Inflammatory macrophage treated with lipopolysaccharide for 4 hours (primary cell): ENCODE measurements at places on chromosomes 2 and 18.

DNA sequence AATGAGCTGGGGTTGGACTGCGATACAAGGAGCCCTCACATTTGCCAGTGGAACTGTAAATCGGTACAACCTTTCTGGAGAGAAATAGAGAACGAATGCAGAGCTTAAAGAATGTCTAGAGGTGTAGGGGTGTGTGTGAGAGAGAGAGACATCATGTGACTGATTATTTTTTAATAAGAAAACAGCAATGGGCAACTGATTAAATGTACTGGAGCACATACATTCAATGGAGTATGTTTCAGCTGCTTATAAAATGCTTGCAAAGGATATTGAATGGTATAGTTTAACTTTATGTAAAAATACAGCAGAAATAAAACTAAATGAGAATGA, 391 bp upstream of the TMEM17 start:
- no peak for DNase-seq

DNA sequence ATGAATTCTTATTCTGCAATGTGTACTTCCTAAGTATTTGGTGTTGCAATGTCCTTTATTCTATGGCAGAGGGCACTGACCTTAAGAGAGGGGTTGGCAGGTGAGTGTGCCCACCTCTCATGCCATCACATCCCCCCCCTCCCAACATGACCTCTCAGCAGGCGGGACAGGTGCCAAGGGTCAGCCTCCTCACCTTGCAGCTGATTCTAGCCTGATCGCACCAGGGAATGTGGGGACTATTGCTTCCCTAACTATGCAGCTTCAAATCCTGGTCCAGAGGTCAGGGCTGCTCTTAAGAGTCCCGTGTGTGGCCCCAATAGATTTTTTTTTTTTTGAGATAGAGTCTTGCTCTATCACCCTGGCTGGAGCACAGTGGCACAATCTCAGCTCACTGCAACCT, 9.5 kb downstream of the HJURP start:
- no peak for DNase-seq

- DNase-seq = no peak
Measured at GRCh38 chr2:176199902-176200301, 11.4 kb downstream of the HOXD1 start.

DNA sequence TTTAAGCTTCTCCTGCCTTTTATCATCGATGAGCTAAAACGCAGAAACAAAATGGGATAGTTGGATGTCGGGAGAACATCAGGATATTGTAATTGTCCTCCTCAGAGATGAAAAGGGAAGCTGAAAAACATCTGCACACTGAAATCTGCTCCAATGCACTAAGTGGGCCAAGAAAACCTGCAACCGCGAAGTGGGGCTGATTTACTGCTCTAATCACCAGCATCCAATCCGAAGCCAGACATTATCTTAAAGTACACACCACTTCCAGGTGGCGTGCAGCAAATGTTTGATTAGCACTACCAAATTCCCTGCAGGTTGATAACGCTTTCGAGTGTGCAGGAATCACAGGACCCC, 230.3 kb upstream of the SLC14A2 start:
- DNase-seq = no peak

DNA sequence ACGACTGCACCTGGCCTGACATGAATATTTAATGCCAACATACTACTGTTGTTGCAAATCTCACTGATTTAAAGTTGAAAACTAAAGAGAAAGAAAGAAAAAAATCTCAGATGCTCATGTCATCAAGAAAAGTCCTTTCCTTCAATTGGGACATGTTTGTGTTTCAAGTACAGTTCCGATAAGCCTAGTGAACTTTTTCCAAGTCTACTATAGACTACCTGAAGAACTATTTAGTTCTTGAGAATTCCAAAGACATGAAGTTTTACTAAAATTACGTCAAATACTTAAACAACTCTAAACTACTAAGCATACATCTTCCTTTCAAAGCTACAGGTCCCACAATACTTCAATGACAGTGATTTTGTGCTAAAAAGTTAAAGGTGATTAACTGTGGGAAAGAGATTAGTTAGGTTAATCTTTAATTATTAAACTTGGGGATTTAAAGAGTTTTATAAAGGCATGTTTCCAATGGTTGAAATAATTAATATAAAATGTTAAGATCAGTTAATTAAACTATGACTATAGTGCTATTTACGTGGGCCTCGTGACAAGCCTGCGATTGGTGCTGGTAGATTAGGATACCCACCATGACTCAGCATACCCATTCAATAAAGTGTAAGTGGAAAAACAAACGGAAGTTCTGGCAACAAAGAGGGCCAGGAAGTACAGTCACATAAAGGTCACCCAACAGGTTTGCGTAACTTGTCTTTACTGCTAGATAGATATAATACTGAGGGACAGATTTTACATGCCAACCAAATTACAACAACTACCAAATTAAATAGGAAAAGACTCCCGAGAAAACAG, 55.5 kb downstream of the SEPTIN10 start:
- DNase-seq = peak; percentile 66

- no peak for DNase-seq
Measured at GRCh38 chr2:236715491-236715961, 145.9 kb downstream of the ACKR3 start.

DNA sequence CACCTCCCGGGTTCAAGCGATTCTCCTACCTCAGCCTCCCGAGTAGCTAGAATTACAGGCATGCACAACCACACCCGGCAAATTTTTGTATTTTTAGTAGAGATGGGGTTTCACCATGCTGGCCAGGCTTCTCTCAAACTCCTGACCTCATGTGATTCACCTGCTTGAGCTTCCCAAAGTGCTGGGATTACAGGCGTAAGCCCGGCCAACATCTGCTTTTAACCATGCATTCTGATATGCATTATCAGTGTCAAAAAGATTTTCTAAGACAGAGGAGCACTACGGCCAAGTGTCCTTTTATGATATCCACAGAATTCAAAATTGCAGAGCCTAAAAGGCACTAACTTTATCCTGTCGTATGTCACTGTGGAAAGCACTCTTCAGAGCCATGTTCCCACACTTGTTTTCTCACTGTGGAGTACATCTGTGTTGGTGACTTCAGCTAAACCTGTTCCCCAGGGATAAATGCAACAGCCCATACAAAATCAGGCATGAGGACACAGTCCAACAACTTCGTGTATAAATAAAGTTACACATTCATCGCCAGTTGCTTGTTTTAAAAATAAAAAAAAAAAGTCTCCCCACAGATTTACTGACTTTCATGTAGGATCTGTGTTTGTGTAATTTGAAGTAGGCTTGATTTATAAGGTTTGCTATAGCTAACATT, 56.4 kb downstream of the STK25 start:
- DNase-seq = no peak

GRCh38 chr2:122780251-122780650, 1024.8 kb downstream of the TSN start:
- no peak for DNase-seq

DNA sequence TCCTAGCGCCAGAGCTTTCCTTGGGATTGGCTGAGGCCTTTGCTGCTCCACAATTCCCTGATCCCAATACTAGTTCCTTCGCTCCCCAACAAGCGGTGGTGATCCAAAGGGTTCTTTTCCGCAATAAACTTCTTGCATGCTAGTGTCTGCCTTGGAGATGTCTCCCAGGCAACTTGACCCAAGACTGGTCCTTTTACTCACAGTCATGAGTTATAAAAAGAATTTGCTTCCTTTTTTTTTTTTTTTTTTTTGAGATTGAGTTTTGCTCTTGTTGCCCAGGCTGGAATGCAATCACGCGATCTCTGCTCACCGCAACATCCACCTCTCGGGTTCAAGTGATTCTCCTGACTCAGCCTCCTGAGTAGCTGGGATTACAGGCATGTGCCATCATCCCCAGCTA, 89.8 kb upstream of the SP3 start:
- DNase-seq = peak; percentile 78

GRCh38 chr2:193883820-193884219, 1689.1 kb upstream of the TMEFF2 start:
- DNase-seq = no peak
